CD8-positive, alpha-beta T cell (primary cell): ENCODE measurements at places on chromosomes 1 and 21.

DNA sequence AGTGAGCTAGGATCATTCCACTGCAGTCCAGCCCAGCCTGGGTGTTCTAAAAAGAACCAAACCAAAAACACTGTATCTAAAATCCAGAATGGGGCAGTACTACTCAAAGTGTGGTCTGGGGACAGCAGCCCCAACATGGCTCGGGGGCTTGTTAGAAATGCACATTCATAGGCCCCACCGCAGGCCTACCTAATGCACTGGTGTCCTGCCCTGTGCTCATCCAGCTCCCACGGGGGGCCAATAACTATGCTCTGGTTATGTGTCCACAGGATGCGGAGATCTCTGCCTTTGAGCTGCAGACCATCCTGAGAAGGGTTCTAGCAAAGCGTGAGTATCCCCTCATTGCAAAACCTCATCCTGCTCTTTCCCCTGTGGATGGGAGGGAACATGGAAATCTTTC, 51.5 kb downstream of the CAPN2 start:
- DNase-seq: no peak

DNA sequence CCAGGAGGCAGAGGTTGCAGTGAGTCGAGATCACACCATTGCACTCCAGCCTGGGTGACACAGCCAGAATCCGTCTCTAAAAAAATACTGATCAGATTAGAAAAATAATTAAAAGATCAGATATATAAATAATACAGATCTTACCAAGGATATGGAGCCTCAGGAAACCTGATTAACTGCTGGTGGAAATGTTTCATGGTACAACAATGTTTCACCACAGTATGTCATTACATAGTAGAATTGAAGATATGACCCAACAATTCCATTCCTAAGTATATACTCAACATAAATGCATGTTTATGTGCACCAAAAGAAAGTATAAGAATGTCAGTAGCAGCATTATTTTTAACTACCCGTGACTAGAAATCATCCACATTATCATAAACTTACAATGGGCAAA, 41.7 kb downstream of the CD53 start:
- no peak for DNase-seq

DNA sequence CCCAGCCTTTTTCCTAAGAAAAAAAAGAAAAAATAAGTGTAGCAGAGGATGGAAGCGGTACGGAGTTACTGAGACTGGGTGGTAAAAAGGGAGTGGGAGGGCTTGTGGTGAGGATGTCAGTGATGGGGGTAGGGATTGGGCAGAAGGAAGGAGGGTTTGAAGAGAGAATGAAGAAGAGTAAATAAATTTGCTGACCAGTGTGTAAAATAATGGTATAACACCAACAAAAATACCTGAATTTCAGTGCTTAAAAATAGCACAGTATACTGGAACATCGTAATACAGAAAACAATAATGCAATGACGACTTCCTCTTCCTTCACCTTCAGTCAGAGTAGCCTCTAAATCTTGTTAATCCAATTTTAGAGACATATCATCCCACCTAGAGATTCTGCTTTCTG, 18.8 kb upstream of the SYPL2 start:
- DNase-seq: no peak

DNA sequence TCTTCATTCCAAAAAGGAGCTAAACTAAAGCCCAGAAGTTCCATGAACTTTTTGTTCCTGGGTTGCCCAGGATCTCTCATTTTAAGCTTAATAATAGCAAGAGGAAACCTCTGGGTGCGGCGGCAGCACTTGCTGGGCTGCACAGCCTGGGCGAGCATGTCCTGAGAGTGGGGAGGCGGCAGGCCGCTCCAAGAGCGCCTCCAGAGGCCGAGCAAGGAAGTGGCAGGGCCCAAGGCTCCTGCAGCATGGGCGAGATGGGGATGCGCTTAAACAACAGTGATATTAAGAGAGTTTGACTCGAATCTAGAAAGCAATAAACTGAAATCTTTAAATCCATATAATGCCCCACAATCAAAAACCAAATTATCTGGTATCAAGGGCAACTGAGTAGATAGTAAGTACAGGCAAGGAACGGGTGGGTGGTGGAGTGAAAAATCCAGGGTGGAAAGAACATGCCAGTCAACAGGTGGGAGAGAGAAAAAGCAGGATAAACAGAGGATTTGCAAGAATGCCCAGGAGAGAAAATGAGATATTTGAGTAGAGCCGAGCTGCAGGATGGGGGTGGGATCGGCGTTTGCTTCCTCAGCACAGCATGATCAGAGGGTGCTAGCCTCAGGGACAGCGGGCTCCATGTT, 14.1 kb upstream of the TNR start:
- no peak for DNase-seq

GRCh38 chr1:247487057-247487456, 29.2 kb upstream of the OR2B11 start:
- peak; percentile 30 for DNase-seq

- DNase-seq: no peak
Measured at GRCh38 chr1:223105568-223105967, 37.5 kb downstream of the TLR5 start.

- DNase-seq: no peak
Measured at GRCh38 chr21:25359724-25360123, 247.6 kb downstream of the MRPL39 start.

DNA sequence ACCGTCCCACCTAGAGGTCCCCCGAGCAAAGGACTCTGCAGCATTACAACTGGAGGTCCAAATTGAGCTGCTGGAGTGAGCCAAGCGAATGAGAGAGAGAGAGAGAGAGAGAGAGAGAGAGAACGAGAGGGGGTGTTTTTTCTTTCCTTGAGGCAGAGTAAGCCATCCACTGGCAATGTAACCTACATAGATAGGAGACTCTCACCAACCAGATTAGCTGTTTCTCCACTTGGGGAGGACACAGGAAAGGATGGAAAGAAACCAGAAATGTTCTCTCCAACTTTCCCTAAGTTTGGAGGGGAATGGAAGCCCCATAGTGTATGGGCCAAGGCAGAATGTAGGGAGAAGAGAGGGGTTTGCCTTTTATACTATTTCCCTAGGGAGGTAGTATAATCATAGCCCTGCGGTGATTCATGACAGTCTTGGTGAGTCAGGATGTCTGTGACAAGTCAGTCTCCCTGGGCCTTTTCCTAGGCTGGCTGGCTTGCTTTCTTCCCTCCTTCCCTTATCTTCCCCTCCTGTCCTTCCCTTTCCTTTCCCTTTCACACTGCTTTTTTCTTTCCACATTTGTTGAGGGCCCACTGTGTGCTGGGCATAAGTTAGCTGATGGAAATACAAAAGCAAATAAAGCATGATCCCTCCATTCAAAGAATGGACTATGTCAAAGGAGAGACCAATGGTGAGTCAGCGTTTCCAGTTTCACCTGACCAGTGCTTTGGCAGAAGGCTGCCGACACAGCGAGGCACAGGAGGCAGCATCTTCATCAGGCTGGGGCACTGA, 7.1 kb downstream of the FNDC7 start:
- DNase-seq: no peak

DNA sequence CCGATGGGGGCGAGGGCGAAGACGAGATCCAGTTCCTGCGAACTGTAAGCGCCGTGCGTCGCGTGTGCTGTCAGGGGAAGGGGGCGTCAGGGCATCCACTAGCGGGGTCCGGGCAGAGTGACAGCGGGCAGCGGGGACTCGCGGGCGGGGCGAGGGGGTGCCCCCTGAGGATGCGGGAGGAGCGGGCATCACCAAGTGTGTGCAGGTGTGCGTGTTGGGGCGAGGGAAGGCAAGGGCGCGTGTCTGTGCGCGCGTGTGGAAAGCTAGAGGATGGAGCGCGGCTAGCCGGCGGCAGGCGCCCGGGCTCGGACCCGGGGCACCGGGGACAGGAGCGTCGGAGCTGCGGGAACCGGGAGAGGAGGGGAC, 525 bp downstream of the RYR2 start:
- no peak for DNase-seq

GRCh38 chr1:83571536-83571935, 427.4 kb downstream of the TTLL7 start:
- DNase-seq: no peak
